ENCODE measurements at places on chromosomes 16 and 17. TPM values are rescaled to one million over a fixed set of nuclear protein-coding genes. Genes with fewer than 3 reads are reported as not detected.

DNA sequence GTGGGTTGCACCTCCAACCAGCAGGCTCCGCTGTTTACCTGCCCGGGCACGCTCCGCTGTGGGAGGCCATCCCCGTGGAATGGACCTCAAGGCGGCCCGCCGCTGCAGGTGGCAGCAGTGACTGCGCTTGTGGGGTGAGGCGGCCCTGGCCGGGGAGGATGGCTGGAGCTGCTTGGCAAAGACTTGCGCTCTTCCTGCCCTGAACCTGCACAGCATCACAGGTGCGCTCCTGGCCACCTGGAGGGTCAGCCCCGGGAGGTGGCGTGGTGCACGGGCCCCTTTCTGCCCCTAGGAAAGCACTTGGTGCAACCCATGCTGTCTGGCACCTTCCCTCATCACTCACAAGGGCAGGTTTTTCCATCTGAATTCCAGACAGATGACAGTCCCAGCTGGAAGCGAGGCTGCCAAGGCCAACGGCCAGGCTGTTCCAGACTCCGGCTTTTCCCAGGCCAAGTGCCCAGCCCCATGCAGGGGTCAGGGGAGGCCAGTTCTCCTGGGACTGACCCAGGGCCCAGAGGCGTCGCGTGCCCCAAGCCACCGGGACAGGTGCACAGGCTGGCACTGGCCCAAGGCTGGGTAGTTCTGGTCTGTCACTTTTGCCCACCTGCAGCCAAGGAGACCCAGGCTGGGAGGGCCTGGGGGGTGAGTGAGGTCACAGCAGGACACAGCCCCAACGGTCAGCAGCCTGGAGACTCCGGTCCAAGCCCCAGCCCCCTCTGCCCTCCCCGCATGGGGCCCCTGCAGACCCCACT, 13.3 kb downstream of the UTS2R start:
- peak; percentile 31 for DNase-seq

DNA sequence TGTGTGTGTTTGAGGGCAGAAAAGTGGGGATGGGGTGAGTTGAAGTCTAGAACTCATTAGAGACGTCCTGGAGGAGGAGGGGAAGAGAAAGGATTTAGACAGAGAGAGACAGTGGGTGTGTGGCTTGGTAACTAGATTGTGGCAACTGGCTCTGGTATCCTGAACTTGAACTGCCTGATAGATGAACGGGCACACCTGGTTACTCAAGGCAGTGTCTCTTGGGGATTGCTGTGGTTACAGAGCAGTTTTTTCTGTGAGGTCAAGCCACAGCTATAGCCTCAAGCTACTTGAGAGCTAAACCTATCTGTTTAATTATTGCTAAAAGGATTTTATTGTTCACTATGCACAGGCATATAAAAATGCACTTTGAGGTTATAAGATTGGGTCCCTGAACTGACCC, 29.8 kb upstream of the MYH2 start:
- DNase-seq: peak; percentile 49

DNA sequence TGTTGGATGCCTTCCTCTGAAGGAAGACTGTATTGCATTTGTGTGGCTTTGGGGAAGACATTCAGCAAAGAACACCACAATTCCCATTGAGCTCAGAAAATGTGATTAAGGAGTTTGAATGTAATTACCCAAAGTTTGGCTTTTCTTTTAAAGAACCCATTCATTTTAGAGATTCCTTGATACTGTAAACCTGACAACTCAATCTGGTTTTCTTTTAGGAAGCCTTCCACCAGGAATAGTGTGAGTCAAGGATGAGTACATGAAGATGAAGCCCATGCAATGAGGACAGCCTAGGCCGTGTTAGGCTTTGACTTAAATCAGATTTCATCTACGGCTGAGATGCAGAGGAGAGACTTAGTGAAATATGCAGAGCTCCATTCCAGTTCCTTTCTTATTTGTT, 271.7 kb upstream of the TBX2 start:
- no peak for DNase-seq

- peak; percentile 90 for DNase-seq
These were observed 34.4 kb downstream of the C16orf78 start for GRCh38 chr16:49407873-49408550.

DNA sequence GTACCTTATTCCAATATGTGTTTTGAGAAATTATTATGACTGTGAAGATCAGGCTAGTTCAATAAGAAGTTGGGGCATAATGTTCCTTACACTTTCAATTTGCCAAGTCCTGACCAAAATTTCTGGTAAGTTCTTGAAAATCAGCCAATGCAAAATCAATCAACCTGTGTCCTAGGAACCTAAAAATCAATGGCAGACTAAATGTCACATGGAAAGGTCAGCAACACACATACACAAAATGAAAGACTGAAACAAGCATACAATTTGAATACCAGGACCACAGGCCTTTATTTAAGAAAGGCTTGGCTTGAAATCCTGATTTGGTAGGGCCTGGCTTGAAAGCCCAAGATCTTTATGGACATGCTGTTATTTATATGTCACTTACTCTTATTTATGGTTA, 155.5 kb upstream of the ZKSCAN2 start:
- no peak for DNase-seq

DNA sequence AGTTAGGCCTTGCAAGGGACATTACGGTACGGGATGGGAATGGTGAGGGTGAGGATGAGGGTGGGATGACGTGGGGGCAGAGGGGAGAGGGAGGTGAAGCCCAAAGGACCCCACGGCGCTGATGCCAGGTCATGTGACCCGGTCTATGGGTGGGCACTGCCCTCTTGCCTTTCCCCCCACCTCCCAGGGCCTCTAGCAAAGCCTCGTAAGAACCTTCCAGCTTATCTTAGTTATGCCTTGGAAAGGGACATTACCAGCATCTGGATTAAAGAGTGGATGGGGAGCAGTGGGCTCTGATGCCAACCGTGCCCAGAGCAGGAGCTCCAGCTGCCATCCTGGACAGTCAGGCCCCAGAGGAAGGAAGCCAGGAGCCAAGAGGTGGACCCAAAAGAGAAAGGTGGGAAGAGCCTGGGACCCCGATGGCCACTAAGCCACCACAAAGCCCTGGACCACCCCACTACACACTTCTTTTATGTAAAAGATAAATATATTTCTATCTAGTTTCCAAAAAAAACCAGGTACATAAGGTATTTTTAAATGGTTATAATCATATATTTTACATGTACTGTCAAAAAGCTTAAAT, 40.9 kb downstream of the TK2 start:
- DNase-seq: no peak

GRCh38 chr16:79698341-79698753, 97.8 kb upstream of the MAF start:
- no peak for DNase-seq

GRCh38 chr16:8915722-8916301, 33.7 kb downstream of the LITAFD start:
- DNase-seq: no peak

- DNase-seq: no peak
These were observed 220.4 kb upstream of the FOXF1 start for GRCh38 chr16:86289907-86290306.

C16orf92 gene
- total RNA-seq: not detected

- no peak for DNase-seq
These were observed 100.6 kb upstream of the CACNG5 start for GRCh38 chr17:66734186-66734943.

DNA sequence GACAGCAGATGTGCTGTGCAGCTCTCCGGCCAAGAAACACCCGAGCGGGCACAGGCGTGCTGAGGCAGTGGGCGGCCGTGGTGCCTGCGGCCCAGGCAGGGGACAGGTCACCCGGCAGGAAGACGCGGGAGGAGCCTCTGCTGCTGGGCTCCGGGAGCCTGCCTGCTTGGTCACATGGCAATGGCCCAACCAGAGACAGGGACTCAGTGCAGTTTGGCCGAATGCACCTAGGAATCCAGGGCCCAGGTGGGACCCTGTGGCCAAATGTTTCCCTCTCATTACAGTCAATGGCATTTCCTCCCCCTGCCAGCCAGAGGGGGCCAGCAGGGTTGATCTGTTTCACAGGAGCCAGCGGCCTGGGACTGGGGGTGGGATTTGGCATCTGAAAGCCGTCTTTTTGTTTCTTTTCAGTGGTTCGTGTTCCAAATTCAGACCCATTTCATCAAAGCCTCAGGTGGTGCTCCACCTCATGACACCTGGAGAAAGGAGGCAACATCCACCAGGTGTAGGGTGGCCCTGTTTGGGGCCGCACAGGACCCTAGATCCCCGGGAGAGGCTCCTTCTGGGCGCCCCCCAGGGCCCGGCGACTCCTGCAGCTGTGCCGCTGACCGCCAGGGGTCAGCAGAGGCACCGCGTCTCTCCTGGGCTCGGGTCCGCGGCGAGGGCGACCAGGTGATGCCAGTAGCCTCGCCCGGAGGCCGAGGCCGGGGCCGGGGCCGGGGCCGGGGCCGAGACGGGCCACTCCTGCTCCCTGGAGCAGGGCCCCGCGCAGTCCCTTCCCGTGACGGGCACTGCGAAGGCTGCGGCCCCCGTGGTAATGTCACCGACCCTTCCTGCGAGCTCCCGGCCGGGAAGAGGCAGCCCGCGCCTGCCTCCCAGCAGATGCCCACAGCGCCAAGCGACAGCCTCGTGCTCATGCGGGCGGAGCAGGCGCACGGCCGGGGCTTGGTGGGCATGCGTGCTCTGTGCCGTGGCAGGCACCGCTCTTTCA, 118.5 kb downstream of the C16orf78 start:
- peak; percentile 70 for DNase-seq

DNA sequence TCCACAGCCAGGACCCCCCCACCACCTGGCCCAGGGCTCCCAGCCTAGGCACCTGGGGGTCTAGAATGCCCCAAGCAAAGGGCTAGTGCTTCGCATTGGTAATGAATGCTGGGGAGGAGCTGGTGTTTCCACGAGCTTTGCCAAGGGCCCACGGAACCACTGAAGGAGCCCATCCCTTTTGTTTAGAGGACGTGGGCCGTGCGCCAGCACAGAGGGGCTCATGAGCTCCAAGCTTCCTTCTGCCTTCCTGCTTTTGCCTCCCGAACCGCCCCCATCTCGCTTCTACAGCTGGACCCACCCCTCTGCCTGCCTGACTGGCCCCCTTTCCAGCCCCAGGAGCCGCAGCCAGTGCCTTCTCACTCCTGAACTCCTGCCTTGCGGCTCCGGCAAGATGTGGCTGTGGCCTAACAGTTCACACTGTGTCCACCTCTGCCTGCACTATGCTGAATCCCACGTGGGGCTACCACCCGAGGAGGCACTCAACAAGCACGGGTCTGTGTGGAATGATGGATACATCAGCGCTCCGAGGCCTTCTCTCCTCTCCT, 31.8 kb upstream of the RASD1 start:
- no peak for DNase-seq

- DNase-seq: peak; percentile 93
These were observed 19.7 kb downstream of the TMEM235 start for GRCh38 chr17:78250891-78251772.

NEUROD2 gene
- total RNA-seq: not detected

GRCh38 chr17:57913575-57914272, 41.5 kb downstream of the CUEDC1 start:
- no peak for DNase-seq

DNA sequence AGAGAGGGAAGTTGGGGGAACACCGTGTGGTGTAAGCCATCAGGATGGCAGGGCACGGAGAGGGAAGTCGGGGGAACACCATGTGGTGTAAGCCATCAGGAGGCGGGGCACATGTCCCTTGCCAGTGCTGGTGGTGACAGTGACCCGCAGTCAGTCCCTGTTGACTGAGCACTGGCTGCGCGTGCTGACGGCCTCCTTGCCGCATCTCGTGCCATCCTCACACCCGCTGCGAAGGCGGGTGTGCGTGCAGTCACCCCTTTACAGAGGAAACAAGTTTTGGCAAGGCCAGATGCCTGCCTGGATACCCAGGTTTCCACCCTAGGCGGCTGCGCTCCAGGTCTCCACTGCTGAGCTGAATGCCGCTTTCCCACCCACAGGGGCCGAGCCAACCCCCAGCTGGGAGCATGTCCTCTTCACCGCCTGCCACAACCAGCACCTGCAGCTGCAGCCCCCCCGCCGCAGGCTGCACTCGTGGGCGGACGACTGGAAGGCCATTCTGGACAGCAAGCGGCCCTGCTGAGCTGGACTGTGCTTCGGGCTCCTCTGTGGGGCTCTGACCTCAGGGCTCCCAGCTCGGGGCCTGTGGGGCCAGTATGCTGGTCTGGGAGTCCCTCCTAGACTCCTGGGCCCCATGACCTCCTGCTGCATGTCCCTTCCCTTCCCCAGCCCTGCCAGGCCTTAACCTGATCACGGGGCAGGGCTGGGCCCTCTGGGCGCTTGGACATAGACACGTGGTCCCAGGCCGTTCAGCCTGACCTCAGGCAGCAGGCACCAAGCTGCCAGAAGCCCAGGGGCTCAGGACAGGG, 43.5 kb downstream of the NT5M start:
- no peak for DNase-seq

GRCh38 chr17:44921122-44921882, 6.0 kb upstream of the GFAP start:
- no peak for DNase-seq

DNA sequence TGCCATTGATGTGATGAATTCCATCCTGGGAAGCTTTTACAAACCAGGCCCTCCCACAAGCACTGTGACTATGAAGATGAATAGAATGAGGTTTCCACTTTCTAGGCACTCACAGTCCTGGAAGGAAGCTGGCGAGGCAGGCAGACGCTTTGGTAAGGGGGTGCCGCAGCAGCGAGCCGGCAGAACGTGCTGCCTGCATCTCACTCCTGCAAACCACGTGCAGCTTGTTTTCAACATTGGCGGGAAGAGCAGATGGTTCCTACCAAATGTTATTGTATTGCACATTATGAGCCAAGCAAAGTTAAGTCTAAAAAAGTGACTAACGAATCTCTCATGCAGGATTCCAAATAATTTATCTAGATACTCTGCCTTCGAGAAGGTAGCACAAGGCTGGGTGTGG, 3.7 kb upstream of the DNAI2 start:
- DNase-seq: no peak

- no peak for DNase-seq
These were observed 114.9 kb upstream of the TBX2 start for GRCh38 chr17:61284746-61285145.

DNA sequence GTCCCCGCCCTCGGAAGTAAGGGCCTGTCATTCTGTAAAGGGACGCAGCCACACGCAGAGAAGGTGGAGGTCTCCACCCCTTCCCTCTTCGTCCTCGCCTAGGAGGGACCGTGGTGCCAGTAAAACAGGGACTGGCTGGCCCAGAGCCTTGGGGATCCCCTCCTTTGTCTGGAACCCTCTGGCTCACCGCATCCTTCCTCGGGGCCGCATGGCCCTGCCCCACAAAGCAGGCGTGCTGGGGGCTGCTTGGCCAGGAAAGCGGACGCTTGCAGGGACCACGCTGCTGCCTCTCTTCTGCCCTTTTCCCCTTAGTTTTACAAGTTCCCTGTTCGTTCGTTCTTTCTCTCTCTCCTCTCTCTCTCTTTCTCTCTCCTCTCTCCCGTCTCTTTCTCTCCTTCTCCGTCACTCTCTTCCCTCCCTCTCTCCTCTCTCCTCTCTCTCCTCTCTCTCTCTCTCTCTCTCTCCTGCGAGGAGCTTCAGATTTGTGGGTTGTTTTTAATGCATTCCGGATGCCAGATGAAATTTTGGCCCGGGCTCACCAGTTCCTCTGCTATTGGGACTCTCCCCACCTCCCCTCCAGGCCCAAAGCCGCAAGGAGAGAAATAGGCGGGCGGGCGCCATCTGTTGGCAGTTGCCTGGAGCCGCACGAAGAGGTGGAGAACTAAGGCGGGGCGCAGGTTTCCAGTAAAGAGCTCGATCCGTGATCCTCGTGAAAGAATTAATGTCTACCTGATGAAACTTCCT, 35.1 kb upstream of the CDRT4 start:
- peak; percentile 70 for DNase-seq

KRTAP4-5 gene
- total RNA-seq: not detected

- no peak for DNase-seq
These were observed 10.0 kb downstream of the ATP5PD start for GRCh38 chr17:75036643-75037268.

- no peak for DNase-seq
These were observed 36.4 kb upstream of the VPS4A start for GRCh38 chr16:69274699-69275235.

- no peak for DNase-seq
These were observed 47.1 kb upstream of the TEKT3 start for GRCh38 chr17:15388356-15389041.
